Right renal cortex interstitium (tissue), 3 donors: ENCODE measurements at places on chromosomes 7 and 10. TPM values are rescaled to one million over a fixed set of nuclear protein-coding genes. Genes with fewer than 3 reads are reported as not detected.

Gene PSAP
- polyA plus RNA-seq: 903 TPM

Gene NUDT13
- polyA plus RNA-seq: 5.7 TPM

Gene IL6
- not detected for polyA plus RNA-seq

Gene SPDYE5
- polyA plus RNA-seq: 1.2 TPM

Gene CREB5
- 6.3 TPM for polyA plus RNA-seq

Gene SH2B2
- 2.9 TPM for polyA plus RNA-seq

Gene DLD
- polyA plus RNA-seq: 138 TPM

Gene GAD2
- polyA plus RNA-seq: 1.6 TPM

Gene SFMBT2
- 6.6 TPM for polyA plus RNA-seq

Gene NSMCE4A
- polyA plus RNA-seq: 79.4 TPM

Gene ADCYAP1R1
- polyA plus RNA-seq: 0.69 TPM

Gene OLAH
- polyA plus RNA-seq: 0.80 TPM

Gene ZNF425
- 7.9 TPM for polyA plus RNA-seq

Gene PRRT4
- 0.67 TPM for polyA plus RNA-seq

Gene GPR26
- polyA plus RNA-seq: not detected

Gene PDZD7
- 1.8 TPM for polyA plus RNA-seq

Gene ZNF3
- polyA plus RNA-seq: 54.5 TPM

Gene ITIH5
- 24.2 TPM for polyA plus RNA-seq

Gene MAGI2
- 35.4 TPM for polyA plus RNA-seq

Gene NSUN5
- polyA plus RNA-seq: 12.8 TPM

Gene OPN1SW
- polyA plus RNA-seq: 1.2 TPM

Gene SPDYE16
- polyA plus RNA-seq: 1.3 TPM

Gene CTNNA3
- polyA plus RNA-seq: 4.0 TPM

Gene ZYX
- 57.8 TPM for polyA plus RNA-seq

Gene LRRD1
- polyA plus RNA-seq: 0.17 TPM

Gene NXPH1
- 0.15 TPM for polyA plus RNA-seq

Gene CPA2
- polyA plus RNA-seq: 0.39 TPM

Gene TBRG4
- 54.6 TPM for polyA plus RNA-seq

Gene SPDYE6
- polyA plus RNA-seq: 1.3 TPM

Gene CPA5
- 0.31 TPM for polyA plus RNA-seq

Gene CCL24
- not detected for polyA plus RNA-seq

Gene SFTPA1
- not detected for polyA plus RNA-seq

Gene KCNMA1
- 3.1 TPM for polyA plus RNA-seq

Gene TAS2R3
- polyA plus RNA-seq: 0.19 TPM

Gene CPA4
- polyA plus RNA-seq: 0.47 TPM

Gene AUTS2
- polyA plus RNA-seq: 66.2 TPM

Gene SLC13A1
- 22.5 TPM for polyA plus RNA-seq

Gene SMNDC1
- polyA plus RNA-seq: 48.0 TPM

Gene CYP3A4
- 0.06 TPM for polyA plus RNA-seq

Gene HOXA3
- 32.8 TPM for polyA plus RNA-seq

Gene MEST
- polyA plus RNA-seq: 682 TPM

Gene CFTR
- polyA plus RNA-seq: 4.1 TPM

Gene ZNF775
- polyA plus RNA-seq: 4.1 TPM

Gene HOXA11
- 35.3 TPM for polyA plus RNA-seq

Gene BAMBI
- polyA plus RNA-seq: 49.7 TPM

Gene TAF6
- 50.7 TPM for polyA plus RNA-seq

Gene GIMAP5
- polyA plus RNA-seq: 7.3 TPM

Gene PTPRZ1
- polyA plus RNA-seq: 3.1 TPM

Gene MSS51
- polyA plus RNA-seq: 1.8 TPM

Gene DPYSL4
- 12.8 TPM for polyA plus RNA-seq
